ENCODE measurements at places on chromosomes 3 and 15.

DNA sequence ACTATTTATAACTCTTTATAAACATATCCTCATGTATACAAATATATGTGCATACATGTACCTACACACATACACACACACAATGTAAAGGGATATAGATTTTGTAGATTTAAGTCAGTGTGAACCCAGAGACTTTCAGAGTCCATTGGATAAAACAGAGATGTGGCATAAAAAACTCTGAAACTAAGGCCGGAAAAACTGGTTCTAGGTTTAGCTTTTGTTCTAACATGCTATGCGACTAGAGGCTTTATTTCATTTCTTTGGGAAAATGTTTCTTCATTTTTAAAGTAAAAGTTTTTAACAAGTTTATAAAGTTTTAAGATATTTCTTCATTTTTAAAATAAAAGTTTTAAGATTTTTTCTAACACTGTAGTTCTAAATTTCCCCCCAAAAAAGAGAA lies 36.7 kb downstream of the ZPLD1 start:
- no peak for DNase-seq

GRCh38 chr3:73143821-73144237 lies 82.4 kb downstream of the EBLN2 start:
- no peak for DNase-seq

DNA sequence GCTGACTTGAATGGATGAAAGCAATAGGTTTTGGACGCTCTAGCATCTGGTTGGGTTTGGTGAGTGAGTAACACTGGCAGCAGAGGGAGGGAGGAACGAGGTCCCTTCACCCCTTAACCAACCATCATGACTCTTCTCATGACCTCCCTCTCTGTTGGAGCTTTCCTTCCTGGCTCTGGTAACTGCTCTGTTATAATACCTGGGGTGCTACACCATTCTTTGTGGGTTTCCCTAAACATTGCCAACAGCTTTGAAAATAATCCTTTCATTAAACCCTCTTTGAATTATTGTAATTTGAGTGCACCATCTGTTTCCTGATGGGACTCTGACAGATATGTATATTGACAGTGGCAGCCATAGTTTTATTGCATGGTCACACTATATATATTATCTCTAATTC lies 146.2 kb upstream of the PTPRG start:
- DNase-seq, result no peak

DNA sequence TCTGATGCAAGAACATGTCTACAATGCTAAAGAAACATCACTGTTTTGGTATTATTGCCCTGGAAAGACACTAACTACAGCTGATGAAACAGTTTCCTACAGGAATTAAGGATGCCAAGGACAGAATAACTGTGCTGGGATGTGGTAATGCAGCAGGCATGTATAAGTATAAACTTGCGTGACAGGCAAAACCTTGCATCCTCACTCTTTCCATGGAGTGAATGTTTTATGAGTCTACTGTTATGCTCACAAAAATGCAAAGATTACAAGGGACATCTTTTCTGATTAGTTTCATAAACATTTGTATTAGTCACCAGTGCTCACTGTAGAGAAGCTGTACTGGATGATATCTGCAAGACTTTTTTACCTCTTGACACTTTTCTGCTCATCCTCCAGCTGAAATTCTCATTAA lies 143.6 kb downstream of the NAALADL2 start:
- no peak for DNase-seq

- no peak for DNase-seq
These were observed 99.7 kb upstream of the PLXNA1 start for GRCh38 chr3:126883241-126883640.

Measured in activated CD4-positive, alpha-beta T cell treated with anti-CD3 and anti-CD28 coated beads, Interleukin-2, amount 50 U/mL, for 48 hours (primary cell).